Erythroblast (primary cell): ENCODE measurements at places on chromosomes 6 and 20.

DNA sequence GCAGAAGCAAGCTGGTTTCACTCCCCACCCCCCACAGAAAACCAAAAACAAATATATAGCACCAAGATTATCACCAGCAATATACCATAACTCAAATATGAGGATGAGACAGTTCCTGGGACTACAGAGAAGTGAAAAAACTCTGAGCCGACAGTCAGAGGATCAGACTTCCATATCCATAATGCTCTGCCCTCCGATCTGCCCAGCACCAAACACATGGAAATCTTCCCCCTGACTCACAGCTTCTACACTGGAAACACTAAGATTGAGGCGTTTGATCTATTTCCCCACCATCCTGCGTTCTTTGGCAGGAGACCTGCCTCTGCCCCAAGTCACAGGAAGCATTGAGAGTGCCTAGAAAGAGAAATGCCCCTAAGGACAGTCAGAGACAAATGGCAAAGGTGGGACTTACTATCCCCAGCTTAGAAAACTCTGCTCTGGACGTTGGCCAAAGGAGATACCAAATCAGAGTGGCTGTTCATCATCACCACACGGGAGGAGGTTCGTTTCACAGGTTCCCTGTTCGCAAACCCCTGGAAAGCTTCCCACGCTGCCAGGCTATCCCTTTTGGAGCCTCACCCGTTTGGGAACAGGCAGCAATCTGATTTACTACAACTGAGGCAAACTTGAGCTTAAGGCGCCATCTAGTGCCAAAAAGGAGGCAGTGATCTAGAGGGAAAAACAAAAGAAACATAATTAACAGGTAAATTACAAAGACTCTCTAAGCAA lies 48.7 kb upstream of the SRSF6 start:
- DNase-seq = peak; percentile 19

- no peak for DNase-seq
Observed at GRCh38 chr20:41690702-41691101, 72.5 kb upstream of the CHD6 start.

- DNase-seq = no peak
Observed at GRCh38 chr6:160218810-160219209, 39.8 kb downstream of the SLC22A2 start.

DNA sequence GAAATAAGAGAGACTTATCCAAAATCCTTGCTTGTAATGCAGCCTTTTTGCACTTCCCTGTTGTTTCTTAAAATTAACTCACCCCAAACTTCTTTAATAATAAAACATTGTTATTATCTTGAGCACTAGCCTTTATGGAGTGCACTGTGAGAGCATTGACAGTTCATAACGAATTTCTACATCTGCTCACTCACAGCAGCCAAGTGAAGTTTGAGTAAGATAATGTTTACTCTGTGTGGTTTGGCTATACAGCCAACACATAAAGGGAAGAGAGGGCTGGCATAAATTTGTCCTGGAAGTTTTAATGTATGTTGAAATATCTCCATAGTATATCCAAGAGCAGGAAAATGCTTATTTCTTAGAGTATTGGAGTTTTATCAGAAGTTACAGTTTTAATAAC lies 227.9 kb downstream of the FRK start:
- no peak for DNase-seq

- no peak for DNase-seq
Observed at GRCh38 chr6:126600258-126600916, 260.5 kb downstream of the CENPW start.

DNA sequence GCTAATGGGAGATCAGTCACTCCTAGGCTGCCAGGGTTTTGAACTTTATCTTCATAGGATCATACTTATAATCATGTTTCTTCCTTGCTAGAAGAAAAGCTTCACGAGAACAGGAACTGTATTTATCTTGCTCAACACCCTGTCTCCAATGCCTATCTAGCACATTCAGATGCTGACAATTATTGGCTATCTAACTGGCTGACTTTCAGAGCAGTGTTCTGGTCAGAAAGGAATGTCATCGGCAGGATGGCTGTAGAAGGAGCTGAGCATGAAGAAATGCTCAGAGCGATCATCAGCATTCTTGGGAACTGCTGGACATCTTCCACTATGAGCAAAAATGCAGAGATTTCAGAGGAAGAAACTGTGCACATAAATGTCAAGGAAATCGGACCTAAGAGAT lies 628.0 kb upstream of the NRSN1 start:
- DNase-seq = peak; percentile 62

DNA sequence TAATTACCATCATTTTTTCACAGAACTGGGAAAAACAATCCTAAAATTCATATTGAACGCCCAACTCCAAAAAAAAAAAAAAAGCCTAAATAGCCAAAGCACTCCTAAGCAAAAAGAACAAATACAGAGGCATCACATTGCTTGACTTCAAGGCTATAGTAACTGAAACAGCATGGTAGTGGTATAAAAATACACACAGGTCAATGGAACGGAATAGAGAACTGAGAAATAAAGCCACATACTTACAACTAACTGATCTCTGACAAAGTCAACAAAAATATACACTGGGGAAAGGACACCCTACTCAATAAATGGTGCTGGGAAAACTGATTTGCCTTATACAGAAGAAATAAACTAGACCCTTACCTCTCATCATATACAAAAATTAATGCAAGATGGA lies 89.6 kb downstream of the MRAP2 start:
- DNase-seq = no peak

DNA sequence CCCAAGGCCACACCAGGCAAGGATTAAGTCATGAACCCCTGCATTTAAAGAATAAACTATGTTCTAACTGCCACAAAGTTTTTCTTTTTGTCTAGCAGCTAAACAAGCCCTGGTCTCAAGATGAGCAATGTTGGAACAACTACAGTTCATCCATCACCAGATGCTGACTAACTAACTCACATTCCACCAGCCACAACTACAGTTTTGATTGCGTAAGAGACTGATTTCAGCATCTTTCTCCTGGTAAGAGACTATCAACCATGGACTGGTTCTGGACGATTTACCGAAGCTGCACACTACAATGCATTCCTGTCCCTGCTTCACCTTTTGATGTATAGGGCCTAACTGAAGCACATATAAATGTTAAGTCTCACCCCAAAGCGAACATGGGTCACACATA lies 43.0 kb downstream of the F13A1 start:
- DNase-seq = no peak

DNA sequence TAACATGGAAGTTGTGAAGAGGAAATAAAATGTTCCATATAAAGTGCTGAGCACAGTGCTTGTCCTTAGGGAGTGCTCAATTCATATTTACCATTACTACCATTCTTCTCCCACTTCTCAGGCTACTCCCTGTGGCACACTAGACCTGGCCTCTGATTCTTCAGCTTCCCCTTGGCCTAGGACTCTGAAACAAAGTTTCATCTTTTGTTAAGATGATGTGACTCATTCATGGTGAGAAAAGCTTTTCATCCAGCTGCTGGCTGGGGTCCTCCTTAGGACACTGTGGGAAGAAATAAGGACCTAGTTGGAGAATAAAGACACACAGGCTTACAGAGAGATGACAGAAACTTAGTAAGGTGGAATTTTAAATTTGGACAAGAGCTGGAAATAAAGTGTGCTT lies 314.8 kb downstream of the CDC5L start:
- no peak for DNase-seq

DNA sequence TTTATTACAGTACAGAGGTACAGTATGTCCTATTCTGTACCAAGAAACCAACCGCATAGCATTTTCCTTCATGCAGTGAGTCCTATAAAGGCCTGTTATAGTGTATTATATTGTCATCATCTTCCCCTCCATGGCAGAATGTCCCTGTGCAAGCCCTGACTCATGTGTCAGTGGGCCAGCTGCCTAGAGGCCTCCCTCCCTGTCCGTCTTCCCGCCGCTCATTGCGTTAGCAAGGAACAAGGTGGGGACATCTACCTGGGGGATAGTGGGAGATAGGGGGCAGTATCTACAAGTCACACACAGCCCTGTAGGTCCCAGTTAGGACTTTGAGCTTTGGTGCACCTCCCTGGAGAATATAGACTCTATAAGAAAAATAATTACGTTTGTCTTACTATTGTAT lies 27.1 kb downstream of the ARFGEF2 start:
- no peak for DNase-seq

- DNase-seq = no peak
Observed at GRCh38 chr6:13581700-13582229, 7.4 kb downstream of the SIRT5 start.

- DNase-seq = no peak
Observed at GRCh38 chr20:17083738-17084137, 143.1 kb upstream of the PCSK2 start.

- DNase-seq = no peak
Observed at GRCh38 chr6:7269816-7270215, 43.2 kb downstream of the SSR1 start.

DNA sequence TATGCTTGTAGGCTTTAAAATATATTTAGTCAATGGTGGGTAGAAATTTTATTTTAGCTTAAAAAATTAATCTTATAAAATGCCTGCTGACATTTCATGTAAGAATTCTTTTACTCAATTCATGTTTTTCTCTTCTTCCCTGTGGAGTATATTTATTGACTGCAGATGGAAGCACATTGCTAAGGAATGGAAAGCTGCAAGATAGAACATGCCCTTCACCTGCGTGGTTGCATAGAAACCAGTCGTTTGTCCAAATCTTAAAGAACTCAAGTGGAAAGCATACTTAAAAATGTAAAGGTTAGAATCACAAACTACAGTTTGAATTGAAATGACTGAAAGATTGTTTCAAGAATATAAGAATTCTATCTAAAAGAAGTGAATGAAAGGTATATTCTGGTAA lies 30.7 kb downstream of the C6orf163 start:
- DNase-seq = no peak

DNA sequence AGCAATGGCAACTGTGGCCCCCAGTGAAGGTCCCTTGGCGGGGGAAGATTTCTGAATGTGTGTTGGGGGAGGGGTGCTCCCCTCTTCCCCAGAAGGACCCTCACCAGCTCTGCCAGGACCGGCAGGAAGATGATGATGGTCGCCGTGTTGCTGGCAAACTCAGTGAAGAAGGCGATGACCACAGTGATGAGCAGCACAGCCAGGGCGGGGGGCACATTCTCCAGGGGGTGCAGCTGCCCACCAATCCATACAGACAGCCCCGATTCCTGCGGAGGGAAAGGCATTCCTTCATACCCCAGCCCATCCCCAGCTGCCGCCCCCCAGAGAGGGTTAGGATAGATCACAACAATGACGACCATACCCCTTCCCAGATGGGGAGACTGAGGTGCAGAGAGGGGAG lies 15.7 kb upstream of the OCSTAMP start:
- DNase-seq = no peak

DNA sequence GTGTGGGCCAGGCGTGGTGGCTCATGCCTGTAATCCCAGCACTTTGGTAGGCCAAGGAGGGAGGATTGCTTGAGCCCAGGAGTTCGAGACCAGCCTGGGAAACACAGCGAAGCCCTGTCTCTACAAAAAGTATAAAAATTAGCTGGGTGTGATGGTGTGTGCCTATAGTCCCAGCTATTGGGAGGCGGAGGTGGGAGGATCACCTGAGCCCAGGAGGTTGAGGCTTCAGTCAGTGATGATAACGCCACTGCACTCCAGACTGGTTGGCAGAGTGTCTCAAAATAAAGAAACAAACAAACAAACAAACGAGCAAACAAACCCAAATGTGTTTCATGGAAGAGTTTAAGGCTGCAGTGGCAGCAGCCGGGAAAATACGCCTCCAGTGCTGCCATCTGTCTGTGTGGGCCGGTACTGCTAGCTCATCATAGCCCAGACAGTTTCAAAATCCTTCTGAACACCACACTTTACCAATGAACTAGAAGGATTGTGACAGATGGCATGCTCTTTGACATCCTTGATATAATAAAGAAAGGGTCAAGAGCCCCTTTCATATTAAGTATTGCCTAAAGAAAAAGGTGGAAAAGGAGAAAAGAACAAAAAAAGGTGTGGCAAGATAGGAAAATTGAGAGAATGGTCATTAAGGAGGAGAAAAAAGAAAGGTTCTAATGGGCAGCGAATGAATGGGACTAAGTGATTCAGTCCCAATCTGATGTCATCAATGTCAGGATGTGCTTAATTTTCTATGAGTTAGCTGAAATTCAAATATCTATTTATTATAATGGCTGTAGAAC lies 298.6 kb downstream of the SYNE1 start:
- DNase-seq = peak; percentile 9

GRCh38 chr6:151681433-151682059 lies 125.9 kb upstream of the ESR1 start:
- no peak for DNase-seq

DNA sequence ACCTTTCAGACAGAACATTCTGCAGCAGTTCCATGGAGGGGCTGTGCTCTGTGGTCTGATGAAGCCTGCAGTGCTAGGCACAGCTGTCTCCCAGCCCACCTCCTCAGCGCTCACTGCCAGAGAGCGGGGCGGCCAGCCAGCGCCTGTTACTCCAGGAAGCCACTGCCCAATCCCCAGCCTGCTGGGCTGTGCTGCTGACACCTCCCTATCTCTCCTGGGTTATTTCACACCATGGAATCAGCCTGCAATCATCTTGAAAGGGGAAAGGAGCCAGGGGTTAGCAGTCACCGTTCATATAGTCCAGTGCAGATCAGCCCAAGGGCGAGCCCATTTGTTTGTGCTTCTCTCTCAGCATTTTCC lies 46.3 kb upstream of the NHSL1 start:
- DNase-seq = no peak

DNA sequence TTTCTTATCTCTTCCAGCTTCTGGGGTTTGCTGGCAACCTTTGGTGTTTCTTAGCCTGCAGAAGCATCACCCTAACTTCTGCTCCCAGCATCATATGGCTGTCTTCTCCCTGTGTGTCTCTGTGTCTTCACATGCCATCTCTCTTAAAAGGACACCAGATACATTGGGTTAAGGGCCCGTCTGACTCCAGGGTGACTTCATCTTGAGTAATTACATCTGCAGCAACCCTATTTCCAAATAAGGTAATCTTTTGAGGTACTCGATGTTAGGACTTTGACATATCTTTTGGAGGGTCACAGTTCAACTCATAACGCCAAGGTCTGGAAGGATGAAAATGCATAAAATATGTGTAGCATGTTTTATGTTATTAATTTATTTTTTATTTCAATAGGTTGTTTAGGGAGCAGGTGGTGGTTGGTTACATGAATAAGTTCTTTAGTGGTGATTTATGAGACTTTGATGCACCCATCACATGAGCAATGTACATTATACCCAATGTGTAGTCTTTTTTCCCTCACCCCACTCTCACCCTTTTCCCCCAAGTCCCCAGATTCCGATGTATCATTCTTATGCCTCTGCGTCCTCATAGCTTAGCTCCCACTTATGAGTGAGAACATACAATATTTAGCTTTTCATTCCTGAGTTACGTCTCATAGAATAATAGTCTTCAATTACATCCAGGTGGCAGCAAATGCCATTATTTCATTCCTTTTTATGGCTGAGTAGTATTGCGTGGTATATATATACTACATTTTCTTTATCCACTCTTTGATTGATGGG lies 131.1 kb downstream of the TBXT start:
- no peak for DNase-seq

GRCh38 chr6:6810727-6811126 lies 222.2 kb downstream of the LY86 start:
- no peak for DNase-seq

GRCh38 chr6:64250126-64250525 lies 614.5 kb downstream of the PHF3 start:
- no peak for DNase-seq
